ENCODE measurements at places on chromosomes 16 and 17. TPM values are rescaled to one million over a fixed set of nuclear protein-coding genes. Genes with fewer than 3 reads are reported as not detected.

GRCh38 chr17:65723431-65724151 is 162.1 kb upstream of the AXIN2 start:
- no peak for DNase-seq

GRCh38 chr17:68054296-68054900 is 18.9 kb downstream of the KPNA2 start:
- peak; percentile 33 for DNase-seq

DNA sequence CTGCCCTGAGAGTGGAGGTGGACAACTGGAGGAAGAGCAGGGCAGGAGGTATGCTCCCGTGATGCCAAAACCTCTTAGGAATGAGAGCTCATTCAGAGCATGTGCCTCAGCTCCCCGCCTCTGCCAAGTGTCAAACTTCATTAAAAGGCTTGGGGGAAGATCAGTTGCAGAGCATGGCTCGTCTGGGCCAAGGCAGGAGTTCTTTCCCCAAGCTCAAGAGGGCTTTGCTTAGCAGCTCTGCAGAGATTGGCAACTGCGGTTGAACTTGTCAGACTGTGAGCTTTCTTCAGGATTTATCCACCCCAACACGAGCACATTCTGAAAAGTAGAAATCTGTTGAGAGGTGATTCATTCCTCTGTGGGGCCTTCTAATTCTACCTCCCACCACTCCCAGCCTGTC is 248.1 kb downstream of the HS3ST3A1 start:
- DNase-seq, result no peak

DNA sequence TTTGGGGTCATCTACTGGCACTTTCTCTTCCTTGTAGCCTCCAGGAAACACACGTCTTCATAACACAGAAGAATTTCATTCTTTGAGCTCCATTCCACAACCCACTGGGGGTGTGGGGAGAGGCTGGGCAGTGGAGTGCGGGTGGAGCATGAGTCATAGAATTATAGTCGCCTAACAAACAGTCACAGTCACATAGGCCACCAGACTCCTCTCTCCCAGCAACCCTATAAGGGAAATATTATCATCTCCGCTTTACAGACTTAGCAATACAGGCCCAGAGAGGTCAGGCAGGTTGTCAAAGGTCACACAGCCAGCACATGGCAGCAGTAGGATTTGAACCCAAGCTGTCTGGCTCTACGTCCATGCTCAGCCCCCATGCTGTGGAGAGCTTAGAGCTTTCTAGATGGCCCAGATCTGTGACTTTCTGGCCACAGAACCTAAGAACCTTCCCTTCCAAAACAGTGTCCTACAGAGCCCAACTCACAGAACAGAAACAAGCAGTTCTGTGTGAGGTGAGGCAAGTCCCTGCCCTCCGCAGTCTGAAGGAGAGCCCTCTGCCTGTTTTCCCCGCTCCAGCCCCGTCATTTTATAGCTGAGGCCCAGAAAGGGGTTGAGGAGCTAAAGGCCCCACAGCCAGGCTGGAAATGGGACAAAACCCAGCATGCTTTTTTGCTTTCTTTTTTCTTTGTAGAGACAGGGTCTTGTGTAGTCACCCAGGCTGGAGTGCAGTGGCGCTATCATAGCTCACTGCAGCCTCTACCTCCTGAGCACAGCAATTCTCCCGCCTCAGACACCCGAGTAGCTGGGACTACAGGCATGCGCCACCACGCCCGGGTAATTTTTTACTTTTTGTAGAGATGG is 10.7 kb upstream of the LITAF start:
- DNase-seq, result no peak

GRCh38 chr17:28717578-28718332 is at the start of gene RAB34:
Gene RAB34, minus strand, starts transcription at chr17:28717868. Its CDS starts 602 bp downstream, at chr17:28717266.
- DNase-seq, result peak; percentile 47

- DNase-seq, result no peak
These were observed 10.8 kb upstream of the JPT2 start for GRCh38 chr16:1667271-1667670.

DNA sequence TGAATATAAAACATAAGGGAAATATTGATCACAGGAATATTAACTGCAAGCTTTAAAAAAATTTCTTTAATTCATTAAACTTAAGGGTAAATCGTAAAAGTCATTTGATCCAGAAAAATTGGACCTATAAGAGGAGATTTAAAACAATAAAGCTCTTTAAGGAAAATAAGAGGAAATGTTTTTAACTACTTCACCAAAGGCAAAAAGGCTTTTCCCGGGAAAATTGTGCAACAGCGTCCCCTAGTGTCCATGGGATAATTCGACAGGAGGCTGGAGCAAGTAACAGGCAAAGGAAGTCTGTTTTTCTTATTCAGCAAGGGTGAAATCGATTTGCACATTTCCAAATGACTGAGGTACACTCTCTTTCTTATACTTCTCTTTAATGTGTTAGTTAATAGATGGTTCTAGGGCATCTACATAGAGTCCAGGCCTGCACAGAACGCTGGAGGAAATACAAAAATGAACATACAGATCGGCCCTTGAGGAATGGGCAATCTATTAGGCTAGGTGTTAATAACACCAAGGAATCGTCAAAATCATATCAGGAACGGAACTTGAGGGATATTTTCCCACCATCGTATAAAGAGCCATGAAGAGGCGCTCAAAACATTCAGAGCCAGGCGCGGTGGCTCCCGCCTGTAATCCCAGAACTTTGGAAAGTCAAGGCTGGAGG is 61.4 kb downstream of the ZNF18 start:
- peak; percentile 22 for DNase-seq

- no peak for DNase-seq
These were observed 22.1 kb upstream of the MSI2 start for GRCh38 chr17:57234061-57234738.

DNA sequence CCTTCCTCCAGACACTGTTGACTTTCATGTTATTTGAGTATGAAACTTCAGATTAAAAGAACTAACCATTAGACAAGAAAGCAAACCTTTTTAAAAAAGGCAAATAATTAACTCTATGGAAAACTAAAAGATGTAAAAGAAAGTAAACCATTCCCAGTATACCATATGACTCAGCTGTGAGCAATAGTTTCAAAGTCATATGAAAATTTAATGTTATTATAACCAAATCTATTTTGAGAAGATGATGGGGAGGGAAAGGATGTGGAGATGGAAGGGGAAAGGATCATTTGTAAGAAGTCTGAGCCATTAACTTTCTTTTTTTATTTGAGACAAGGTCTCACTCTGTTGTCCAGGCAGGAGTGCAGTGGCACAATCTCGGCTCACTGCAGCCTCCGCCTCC is 131.8 kb downstream of the IRX5 start:
- no peak for DNase-seq

DNA sequence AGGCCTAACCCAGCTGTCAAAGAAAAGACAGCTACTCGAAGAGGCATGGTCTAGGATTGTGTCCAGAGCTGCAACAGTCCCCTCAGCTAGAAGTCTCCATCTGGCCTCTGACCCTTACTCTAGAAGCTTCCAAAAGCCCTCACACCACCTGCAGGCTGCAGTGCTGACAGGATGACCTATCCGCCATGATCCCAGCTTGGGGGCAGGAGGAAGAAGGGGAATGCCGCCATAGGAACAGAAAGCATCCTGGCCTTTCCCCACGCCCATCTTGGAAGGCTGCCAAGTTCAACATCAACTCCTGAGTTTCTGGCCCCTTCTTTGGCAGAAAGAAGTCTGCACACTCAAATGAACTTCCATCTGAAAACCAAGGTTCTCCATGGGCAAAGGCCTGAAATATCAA is 3.1 kb upstream of the KRT36 start:
- DNase-seq, result no peak

DNA sequence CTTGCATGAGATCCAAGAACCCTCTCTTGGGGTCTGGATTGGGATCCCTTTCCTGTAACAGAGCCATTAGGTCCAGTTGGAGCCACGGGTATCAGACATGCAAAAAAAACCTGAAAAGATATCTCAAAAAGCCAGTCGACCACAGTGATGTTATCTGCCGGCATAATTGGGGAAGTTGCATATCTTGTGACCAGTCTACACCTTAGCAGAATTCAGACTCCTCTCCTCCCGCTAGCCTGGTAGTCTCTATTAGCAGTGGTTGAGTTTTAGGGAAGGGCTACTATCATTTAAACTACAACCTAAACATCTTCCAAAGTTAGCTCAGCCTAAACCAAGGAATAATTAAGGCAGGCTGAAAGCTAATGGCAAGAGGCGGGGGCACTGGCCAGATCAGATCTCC is 16.2 kb upstream of the PSMD7 start:
- DNase-seq, result no peak

- DNase-seq, result no peak
These were observed 29.5 kb downstream of the SBK1 start for GRCh38 chr16:28321700-28322411.

The CD300E gene
- total RNA-seq, result not detected

The PHOSPHO1 gene
- total RNA-seq, result 3.5 TPM

The NHLRC4 gene
- 4.1 TPM for total RNA-seq

The OR4D2 gene
- not detected for total RNA-seq

The CHRNB1 gene
- 24.0 TPM for total RNA-seq

The RAB26 gene
- 55.2 TPM for total RNA-seq

The SPATA32 gene
- not detected for total RNA-seq

The SLC9A5 gene
- total RNA-seq, result 4.8 TPM

The FAM20A gene
- not detected for total RNA-seq

The MMP28 gene
- not detected for total RNA-seq

The EXOC3L1 gene
- 0.25 TPM for total RNA-seq

The IRX5 gene
- total RNA-seq, result not detected
